ENCODE measurements at places on chromosomes 7 and 10.

DNA sequence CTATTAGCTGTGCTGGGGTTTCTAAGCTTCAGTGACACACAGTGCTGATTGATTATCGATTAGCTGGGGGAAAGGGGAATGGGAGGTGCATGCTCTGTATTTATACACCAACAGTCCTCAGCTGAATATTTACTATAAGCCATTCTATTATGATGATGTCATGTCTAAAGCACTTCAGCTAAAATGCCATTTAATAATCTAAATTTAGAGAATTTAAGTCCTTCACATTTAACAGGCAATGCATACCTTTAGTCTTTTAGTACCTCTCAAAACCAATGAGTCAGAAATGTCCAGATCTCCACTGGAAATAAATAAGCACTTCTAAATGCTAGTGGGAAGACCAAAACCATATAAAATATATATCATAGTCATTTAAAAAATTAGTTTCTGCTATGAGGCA is 24.6 kb downstream of the RPP38 start:
- no peak for DNase-seq

GRCh38 chr7:2092279-2092678 is 140.5 kb downstream of the MAD1L1 start:
- peak; percentile 29 for DNase-seq

GRCh38 chr7:69696054-69696591 is 97.8 kb downstream of the AUTS2 start:
- no peak for DNase-seq

DNA sequence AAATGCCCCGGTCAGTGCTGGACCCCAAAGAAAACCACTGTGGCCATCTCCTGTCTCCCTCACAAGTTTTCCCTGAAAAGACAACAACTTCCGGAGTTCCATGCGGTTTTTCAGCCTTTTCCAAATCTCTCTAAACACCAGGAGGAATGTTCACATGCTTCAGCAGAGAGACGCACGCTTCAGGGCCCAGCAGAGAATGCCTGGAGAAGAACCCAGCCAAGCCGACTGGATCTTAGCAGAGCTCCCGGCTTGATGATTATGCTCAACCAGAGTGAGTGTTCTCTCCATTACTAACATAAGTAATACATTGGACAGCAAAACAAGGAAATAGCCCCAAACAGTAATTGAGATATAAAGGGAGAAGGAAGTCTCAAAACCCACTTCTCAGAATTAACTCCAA is 17.9 kb downstream of the PRKCQ start:
- no peak for DNase-seq

DNA sequence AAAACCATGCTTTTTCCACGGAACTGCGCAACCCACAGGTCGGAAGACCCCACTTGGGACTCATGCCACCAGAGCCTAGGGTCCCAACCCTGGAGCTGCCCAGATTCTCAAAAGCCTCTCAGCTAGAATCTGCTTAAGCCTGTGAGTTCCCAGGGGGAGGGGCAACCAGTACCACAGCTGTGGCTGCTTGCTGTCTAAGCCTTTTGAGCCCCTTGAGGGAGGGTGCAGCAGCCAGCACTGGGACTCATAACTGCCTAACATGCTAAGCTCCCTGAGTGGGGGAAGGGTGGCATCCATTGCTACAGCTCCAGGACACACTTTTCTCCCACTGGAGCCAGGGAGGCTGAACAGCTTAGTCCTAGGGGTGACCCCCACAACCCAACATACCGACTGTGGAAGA is 485.6 kb upstream of the GRM3 start:
- DNase-seq = no peak

DNA sequence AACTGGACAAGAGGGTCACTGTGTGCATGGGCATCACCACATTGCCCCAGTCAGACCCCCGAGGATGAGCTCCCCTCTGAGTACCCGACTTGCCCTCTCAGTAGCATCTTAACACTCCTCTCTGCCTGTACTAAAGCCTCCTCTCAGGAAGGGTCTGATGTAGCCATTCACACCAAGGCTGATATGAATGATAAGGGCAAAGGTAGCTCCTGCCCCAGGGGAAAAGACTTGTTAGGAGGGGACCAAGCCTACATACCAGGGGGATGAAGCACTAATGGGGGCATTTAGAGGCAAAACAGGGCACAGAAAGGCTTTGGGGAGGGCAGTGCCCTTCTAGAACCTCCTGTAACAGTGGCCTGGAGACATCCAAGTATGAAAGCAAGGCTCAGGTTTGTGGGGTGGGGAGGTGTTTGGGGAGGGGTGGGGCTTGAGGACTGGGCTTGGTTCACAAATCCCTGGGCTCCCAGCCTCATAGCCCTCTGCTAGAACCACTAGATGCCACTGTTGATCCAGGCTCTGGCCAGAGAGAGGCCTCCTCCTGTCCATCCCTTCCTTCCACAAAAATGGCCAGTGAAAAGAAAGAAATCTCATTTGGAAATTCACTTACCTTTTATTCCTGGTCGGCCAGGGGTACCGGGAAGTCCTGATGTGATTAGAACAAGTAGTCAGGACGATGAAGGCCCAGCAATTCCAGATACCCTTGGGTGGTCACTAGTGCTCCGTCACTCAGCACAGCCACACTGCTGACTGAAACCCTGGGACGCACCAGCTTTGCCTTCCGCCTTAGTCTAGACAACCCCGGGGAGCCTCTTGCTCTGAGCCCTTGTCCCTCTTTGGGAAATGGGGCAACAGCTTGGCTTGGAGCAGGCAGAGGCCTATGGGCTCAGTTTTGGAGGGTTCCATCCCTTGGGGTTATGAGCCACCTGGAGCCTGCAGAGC is 40.3 kb downstream of the COL17A1 start:
- peak; percentile 41 for DNase-seq

DNA sequence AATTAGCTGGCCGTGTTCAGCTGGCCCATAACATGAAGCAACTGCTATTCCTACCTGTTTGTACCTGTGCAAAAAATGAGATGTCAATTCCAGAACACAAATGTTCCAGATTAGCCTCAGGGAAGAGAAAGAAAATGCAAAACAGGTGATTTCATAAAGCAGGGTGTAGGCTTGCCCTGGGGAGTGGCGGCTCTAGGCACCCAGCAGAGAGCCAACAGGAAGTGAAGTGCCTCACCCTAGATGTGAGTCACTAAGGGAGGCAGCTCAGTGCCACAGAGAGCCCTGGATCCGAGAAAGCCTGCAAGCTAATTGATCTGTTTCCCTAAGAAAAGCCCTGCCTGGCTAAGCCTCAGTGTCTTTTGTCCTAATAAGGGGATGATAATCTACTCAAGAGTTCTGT is 240.0 kb downstream of the ARHGAP21 start:
- peak; percentile 4 for DNase-seq

DNA sequence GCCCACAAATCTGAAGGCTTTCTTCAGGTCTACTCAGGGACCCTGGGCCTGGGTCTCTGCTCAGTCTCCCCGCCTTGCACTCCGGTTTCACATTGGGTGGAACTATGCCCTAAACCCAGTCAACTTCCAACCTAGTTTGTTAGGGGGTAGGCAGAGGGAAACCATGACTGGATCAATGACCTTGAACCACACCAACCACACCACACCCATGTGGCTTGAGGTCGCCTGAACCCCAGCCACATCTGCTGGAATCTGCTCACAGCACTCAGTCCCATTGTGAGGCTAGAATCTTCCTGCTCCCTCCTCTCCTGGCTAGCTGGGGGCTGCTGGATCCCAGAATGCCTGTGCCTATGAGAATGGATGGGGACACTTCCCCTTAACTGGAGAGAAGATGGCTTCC is 17.9 kb downstream of the RFC2 start:
- no peak for DNase-seq

DNA sequence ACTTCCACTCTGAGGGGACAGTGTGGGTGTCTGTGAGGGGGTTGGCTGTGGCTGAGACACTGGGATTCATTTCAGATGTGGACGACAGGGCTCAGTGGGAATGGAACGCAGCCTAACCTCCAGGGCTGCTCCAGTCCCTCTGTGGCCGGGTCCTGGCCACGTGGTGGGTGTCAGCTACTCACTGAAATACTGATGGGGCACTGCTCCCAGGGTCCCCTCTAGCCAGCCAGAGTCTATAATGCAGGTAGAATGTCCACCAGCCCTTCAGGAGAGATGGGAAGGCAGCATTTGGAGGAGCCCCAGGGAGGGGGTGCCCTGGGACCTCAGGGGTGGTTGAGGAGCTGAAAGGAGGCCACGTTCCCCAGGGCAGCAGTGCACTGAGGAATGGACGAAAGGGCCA is 87.2 kb upstream of the LANCL2 start:
- no peak for DNase-seq

- no peak for DNase-seq
These were observed 963.7 kb downstream of the REEP3 start for GRCh38 chr10:64484811-64485330.

DNA sequence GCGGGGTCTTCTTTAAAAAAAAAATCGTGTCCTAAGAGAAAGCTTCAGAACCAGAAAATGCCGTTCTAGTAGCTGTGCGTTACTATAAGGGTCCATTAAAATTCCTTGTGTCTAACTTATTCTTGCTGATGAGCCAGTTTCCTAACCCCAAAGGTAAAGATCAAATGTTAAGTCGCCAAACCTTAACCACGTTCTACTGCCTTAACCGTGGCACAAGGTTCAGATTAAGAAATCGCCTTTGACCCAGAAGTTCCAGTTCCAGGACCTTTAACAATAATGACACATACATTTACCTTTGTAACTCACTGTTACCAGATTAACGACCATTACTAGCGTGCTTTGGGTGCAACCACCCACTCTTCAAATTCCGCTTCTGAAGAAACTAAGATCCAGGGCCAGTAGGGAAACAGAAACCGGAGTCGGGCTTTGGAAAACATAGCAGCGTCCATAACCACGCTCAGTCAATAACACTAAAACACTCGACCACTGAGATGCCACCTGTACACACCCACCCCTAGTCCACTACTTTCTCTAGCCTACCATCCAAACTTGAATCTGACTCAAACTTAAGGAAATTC is 620 bp downstream of the BET1 start:
- DNase-seq = no peak

GRCh38 chr7:100585511-100586265 is at the start of gene LRCH4:
Gene LRCH4, minus strand, starts transcription at chr7:100586129. Its CDS starts 29 bp downstream, at chr7:100586100.
- peak; percentile 23 for DNase-seq

DNA sequence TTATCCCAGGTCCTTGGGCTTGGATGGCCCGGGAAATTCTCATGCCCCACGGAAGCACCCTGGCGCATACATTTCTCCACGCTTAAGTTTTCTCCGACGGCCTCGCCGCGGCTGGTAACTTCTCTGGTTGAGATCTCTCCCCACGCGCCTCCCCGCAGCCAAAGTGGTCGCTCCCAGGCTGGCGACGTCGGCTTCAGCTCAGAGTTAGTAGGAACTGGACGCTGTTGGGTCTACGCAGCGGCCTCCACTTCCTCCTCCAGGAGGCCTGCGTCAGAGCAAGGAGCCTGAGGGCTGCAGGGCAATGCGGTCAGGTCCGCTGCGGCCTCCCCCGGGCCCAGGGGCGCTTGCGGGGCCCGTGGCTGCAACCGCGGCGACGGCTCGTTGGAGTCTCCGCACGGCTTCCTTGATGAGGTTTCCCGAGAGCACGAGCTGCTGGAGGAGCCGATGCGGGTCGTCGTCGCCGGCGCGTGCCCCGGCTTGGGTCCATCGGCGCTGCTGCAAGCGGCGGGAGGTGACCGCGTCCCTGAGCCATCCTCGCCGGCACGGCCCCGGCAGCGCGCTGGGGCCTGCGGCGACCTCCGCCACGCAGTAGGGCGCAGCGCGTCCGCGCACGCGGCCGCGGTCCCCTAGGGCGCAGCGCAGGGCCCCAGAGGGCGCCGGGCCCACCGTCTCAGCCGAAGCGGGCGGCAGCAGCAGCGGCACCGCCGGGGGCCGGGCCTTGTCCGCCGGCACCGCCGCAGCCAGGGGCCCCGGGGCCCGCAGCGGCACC is 744 bp downstream of the FRAT2 start:
- no peak for DNase-seq

DNA sequence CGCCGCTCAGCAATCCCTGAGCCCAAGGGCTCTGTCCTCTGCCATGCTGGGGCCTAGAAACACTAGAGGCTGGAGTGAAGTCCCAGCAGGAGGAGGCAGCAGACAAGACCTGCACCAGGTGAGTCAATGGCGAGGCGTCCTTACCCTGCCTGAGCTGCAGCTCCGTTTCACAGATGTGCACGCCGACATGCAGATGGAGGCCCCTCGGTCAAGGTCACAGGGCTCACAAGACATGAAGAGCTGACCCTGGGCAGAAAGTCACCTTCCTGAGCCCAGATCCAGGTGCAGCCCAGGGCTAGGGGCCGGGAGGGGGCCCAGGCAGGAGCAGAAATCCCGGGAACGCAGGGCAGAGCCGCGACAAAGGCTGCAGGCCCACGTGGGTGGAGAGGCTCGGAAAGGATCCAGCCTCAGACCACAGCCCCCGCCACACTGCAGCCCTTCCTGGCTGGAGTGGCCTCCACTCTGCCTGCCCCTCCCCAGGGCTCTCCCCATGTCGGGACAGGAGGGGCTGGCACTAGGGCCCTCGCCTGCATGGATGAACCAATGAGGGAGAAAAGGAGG is 23.8 kb downstream of the PDGFA start:
- DNase-seq = no peak

GRCh38 chr7:129799350-129799955 is 153.3 kb downstream of the UBE2H start:
- DNase-seq = no peak

GRCh38 chr7:40162516-40162915 is 27.7 kb downstream of the SUGCT start:
- DNase-seq = no peak

DNA sequence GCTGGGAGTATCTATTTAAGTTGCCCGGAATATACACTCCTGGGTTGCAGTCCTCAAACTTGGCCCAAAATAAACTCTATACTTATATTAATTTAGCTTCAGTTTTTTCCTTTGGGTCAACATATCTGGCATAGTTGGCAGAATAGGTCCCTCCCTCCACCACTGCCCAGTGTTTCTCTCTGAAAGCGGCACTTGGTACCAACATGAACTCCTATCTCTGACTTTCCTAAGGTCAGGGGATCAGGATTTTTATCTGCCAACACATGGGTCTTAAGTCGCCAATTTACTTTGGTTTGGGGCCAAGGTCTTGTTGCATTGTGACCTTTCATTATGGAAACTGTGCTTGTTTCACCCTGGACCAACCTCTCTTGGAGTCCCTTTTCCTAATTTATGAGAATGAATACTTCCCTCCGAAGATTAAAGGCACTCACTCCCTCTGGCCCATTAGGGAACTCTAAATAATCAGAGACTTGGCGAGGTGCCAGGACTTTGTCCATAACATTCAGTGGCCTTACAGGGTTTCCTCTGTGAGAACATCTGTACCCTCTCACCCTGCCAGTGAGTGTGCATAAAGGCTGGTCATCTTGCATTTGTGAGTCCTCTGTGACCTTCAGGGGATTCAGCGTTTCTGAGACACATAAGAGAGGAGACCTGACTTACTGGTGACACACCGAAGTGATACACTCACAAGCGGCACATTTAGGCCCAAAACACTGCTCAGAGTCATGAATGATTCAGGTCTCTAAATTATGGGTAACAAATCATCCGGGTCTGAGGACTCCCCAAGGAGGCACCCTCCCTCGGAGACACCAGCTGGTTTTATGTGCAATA is 19.7 kb upstream of the FKBP9 start:
- DNase-seq = peak; percentile 42

GRCh38 chr10:49389361-49389933 is 6.4 kb downstream of the DRGX start:
- no peak for DNase-seq

DNA sequence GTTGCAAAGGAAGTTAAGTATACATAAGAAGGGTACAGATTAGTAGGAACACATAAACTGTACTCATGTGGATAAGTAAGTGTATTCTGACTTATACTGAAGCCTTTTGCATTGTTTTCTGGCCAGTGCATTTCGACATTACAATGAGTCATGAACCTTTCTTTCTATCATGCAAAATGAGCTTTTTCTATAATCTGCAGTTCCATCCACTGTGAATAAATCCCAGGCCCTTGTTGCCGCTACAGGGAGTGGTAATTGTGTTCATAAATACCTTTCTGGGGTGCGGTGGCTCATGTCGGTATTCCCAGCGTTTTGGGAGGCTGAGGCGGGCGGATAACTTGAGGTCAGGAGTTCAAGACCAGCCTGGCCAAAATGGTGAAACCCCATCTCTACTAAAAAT is 858.3 kb downstream of the GRM8 start:
- DNase-seq = no peak
